Activated T-cell treated with anti-CD3 and anti-CD28 coated beads for 24 hours (primary cell): ENCODE measurements at places on chromosomes 16 and 17.

DNA sequence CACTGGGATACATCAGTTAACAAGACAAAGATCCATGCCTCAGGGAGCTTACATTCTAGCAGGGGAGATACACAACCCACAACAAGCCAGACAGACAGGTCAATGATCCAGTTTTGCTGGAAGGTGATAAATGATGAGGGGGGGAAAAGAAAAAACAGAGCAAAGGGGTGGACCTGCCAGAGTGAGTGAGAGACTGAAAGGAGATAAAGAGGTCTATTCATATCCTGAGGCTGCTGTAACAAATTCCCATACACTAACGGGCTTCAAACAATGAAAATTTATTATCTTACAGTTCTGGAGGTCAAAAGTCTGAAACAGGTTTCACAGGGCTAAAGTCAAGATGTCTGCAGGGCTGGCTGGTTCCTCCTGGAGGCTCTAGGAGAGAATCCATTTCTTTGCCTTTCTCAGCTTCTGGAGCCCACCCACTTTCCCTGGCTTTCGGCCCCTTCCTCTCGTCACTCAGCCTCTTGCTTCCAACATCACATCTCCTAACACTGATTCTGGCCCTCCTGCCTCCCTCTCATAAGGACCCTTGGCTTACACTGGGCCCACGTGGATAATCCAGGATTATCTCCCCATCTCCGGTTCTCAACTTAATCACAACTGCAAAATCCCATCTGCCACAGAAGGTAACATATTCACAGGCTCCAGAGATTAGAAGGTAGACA lies 81.5 kb downstream of the GAS7 start:
- no peak for DNase-seq

GRCh38 chr16:11057711-11058345 lies 113.5 kb downstream of the CLEC16A start:
- no peak for DNase-seq

DNA sequence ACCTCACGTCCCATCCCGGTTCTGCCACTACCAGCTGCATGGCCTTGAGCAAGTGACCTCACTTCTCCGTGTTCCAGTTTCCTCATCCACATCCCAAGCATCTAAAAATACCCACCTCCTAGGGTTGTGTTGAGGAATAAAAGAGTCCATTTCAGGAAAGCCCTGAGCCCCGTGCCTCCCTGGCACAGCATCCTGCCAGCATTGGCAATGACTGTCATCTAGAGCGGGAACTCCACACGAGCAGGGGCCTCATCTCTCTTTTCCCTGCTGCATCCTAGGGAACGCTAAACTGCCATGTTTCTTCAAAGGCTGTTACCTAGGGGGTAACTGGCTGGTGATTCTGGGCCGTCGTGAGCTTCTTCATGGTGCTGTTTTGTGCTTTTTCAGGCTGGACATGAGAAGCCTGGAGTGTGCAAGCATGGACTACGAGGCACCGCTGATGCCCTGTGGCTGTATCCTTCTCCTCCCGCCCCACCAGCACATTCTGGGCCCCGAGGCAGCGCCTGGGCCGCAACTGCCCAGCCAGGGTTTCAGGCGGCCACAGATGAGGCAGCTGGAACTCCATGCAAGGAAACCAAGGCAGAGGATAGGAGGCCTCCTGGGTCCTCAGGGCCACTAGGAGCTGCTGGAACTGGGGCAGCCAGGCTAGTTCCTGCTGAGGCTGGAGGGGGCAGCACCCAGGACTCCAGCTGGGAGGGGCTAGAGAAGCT lies 221.4 kb downstream of the KATNIP start:
- no peak for DNase-seq

DNA sequence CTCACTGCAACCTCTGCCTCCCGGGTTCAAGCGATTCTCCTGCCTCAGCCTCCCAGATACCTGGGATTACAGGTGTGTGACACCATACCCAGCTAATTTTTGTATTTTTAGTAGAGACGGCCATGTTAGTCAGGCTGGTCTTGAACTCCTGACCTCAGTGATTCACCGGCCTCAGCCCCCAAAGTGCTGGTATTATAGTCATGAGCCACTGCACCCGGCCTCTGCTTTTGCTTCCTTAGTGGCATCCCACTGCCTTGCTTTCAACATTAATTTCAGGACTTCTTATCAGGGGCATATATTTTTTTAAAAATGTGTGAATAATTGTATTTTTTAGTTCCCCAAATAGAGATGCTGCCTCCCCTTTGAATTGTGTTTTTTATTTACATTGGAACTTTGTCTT lies 98.8 kb downstream of the SYCE1L start:
- DNase-seq: no peak

- DNase-seq: no peak
These were observed 10.8 kb downstream of the CSNK2A2 start for GRCh38 chr16:58187092-58187491.
